Inflammatory macrophage (primary cell): ENCODE measurements at places on chromosomes 6 and 20.

DNA sequence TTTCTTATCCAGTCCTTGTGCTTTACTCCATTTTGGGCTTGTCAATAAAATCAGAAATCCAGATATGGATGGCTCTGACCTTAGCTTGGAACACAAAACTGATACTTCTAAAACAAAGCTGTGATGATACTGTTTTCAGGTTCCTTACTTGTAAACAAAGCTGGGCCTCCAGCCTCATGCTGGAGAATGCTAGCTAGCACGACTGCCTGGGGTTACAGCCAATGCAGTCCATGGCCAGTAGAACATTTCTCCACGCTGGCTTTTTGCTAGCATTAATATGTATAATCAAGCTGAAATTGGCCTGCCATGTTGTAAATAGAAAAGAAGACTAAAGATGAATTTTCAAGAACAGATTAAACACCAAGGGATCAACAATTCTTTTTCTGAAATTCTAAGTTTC, 63.9 kb downstream of the MTHFD1L start:
- no peak for DNase-seq

- no peak for DNase-seq
Observed at GRCh38 chr20:54133434-54134427, 40.1 kb downstream of the CYP24A1 start.

- no peak for DNase-seq
Observed at GRCh38 chr6:52560462-52560861, 16.4 kb downstream of the TRAM2 start.

DNA sequence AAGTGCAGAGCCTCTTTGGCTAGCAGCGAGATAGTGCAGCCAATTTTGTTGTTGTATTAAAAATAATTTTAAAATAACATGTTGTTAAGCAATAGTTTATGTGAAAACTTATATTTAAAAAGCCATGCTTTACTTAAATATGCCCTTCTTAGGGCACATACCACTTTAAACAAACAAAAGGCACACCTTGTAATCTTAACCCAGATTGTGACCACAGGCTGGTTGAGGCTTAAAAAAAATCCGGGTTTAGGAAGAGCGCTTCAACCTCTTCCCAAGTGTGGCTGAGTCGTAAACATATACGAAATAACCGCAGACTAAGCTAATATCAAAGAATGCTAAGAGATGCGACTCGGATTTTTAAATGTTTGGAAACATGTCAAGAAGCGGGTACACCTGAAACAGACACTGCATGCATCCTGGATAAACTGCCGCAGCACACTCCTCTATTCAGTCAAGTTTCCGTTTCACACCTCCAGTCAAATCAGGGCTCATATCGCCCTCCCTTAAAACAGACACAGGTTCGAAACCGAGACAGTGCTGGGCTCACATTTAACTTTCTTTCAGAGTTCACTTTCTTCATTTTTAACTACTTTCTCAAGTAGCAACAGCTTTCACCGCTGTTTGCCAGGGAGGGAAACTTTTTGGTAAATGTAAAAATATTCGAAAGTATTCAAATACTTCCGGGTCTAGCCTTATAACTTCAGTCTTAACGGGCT, 1.5 kb downstream of the DEK start:
- peak; percentile 14 for DNase-seq

- DNase-seq: peak; percentile 17
Observed at GRCh38 chr6:10412461-10413261, 2.2 kb downstream of the TFAP2A start.

DNA sequence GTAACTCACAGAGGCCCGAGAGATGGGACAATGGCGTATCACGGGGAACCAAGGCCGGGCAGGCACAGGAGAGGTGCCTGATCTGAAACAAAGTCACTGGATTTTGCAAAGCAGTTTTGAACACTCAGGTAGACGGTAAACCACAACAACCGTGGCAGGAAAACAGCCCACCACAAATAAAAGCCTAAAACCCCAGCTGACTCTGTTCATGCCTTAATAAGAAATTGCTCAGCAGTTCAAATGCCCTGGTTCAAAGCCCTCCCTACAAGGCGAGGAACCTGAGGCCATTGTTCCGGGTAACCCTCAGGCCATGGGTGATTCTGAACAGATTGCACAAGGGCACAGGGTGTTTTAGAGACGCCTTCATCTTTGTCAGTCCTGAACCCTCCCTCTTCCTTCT, 114.2 kb downstream of the MAP3K7 start:
- DNase-seq: no peak

DNA sequence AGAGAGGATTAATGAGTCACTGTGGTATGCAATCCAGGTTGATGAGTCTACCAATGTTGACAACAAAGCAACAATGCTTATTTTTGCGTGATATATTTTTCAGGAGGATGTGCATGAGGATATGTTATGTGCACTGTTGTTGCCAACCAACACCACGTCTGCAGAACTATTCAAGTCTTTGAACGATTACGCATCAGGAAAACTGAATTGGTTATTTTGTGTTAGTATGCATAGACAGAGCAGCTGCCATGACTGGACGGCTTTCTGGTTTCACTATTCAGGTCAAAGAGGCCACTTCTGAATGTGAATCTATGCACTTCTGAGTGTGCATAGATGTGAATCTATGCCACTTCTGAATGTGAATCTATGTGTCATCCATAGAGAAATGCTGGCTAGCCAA, 134.0 kb upstream of the GRIK2 start:
- DNase-seq: no peak

- DNase-seq: no peak
Observed at GRCh38 chr20:61929971-61930666, 135.6 kb downstream of the TAF4 start.

DNA sequence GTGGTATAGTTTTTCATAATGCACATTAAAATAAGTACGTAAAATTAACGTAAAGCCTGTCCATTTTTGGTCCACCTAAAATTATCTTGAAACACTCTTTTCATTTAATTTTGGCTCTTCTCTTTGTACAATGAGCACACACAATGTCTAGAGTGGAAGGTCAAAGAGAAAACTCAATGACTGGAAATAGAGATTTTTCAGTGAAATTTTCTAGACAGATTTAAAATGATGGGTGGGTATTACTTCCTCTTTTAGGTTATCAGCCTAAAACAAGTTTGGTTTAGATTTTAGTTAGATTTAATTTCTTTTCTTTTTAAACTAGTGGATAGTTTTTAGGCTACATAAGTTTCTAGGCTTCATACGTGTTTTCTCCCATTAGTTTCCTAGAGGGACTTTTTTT, 24.9 kb downstream of the DSE start:
- no peak for DNase-seq

- no peak for DNase-seq
Observed at GRCh38 chr6:7939184-7939863, 28.7 kb upstream of the TXNDC5 start.

DNA sequence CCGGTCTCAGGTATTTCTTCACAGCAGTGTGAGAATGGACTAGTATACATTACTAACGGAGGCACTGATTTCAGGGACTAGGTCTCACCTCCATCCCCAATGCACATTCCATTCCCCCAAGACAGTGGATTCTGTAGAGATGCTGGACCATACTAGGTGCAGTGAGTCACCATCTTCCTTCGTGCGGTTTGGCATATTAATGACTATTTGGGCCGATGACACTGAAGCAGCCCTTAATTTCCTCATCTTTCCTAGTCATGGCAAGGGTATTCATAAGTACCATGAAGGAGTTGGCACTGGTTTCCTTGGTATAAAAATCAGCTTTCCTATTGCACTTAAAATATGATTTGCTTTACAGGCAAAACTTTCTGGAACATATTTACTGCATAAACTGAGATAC, 121.4 kb upstream of the TRAF3IP2 start:
- DNase-seq: no peak

GRCh38 chr6:21997119-21998037, 299.5 kb downstream of the PRL start:
- DNase-seq: no peak

GRCh38 chr6:80725156-80725930, 618.9 kb downstream of the BCKDHB start:
- DNase-seq: no peak

- no peak for DNase-seq
Observed at GRCh38 chr6:41176189-41176588, 13.3 kb upstream of the TREM2 start.

DNA sequence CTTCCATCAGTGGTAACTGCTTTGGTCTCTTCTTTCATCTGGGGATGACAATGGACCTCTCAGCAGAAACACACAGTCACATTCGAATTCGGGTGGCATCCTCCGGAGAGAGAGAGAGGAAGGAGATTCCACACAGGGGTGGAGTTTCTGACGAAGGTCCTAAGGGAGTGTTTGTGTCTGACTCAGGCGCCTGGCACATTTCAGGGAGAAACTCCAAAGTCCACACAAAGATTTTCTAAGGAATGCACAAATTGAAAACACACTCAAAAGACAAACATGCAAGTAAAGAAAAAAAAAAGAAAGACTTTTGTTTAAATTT, 6.1 kb downstream of the EDN1 start:
- DNase-seq: no peak

DNA sequence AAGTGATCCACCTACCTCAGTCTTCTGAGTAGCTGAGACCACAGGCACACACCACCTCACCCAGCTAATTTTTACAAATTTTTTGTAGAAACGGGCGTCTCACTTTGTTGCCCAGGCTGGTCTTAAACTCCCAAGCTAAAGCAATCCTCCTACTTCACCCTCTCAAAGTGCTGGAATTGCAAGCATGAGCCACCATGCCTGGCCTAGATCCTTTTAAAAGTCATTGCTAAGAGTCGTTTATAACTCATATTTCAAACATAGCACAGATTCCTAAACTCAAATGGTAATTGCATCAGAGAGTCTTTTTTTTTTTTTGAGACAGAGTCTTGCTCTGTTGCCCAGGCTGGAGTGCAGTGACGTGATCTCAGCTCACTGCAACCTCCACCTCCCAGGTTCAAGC, 7.7 kb upstream of the SAMHD1 start:
- DNase-seq: no peak

GRCh38 chr20:17227669-17228623, 1.1 kb downstream of the PCSK2 start:
- no peak for DNase-seq
